ENCODE measurements at places on chromosomes 4 and X.

GRCh38 chr4:99879458-99879857 lies 14.8 kb downstream of the LAMTOR3 start:
- no peak for DNase-seq

DNA sequence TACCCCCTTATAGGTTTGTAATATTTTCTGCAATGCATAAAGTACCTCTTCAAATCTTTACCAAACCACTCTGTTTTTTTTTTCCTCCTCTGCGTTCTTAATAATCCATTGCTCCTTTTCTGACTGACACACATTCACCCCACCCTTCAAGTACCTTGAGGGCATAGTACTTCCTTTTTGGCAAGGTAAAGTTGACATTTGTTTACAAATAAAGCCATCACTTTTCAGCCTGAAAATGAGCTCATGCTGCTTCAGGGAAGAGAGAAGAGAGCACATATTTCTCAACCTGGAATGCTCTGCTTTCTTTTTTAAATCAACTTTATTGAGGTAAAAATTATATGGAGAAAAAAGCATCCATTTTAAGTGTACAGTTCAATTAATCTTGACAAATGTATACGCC lies 113.9 kb downstream of the AGTR2 start:
- no peak for DNase-seq

- DNase-seq, result no peak
Observed at GRCh38 chrX:106283841-106284240, 115.7 kb downstream of the PWWP3B start.

- DNase-seq, result no peak
Observed at GRCh38 chr4:173282626-173283025, 51.5 kb downstream of the HMGB2 start.

DNA sequence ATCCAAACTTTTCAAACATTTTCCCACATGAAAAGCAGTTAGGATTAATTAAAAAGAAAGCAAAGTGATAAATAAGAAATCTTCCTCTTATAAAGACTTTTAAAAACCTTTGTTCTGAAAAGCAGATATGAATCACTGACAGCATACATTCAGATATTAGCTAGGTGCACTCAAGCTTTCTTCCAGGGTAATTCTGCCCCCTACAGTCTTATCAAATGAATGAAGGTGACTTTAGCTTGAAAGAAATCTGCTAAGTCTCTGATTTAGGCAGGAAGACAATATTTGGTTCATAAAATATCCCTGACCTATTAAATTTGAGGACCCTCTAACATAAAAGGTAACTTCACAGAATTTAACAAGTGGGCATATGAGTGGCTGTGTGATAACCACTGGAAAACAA lies 209.1 kb upstream of the FAM47A start:
- no peak for DNase-seq

GRCh38 chrX:107454302-107454701 lies 4.8 kb downstream of the FRMPD3 start:
- no peak for DNase-seq

DNA sequence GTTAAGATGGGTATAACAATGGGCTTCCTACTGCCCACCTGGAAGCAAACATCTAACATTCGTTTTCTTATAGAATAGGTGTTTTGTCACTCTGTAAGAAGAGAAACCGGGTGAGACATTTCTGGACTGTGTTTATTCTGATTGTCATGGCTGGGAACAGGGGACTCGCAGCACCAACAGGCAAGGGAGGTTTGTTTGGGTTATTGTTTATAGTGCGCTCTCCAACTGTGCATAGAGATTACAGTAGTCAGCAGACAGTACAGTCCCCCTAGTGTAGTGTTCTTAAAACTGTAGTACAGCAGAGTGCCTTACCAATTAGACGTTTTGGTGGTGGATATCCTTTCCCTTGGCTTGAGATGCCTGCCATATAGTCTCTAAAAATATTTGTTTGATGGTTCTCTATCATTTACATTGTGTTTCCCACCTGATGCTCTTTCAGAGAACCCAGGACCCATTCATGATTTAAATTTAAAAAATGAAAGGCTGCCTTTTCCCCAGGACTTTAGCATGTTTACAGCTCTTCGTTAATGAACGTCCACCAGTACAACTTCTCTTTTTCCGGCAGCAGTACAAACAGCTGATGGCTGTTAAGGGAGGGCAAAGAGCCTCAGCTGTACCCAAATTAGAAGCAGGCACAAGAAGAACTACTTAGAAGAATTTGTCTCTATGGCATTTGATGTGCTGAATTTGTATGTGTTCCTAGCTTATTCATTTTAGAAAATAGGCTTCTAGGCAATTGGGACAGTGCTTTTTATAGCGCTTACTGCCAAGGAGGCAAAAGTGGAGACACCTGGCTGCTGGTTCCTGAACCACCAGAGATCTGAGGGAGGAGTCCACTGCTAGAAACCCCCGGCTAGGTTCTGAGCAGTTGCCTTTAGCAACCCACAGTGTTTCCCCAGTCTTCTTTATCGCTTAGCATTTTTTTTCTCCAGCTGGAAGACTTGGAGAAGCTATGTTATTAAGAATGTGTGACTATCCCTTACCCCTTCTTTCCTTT lies 1.0 kb upstream of the RNF150 start:
- no peak for DNase-seq

GRCh38 chr4:57631147-57631546 lies 521.0 kb upstream of the IGFBP7 start:
- DNase-seq, result no peak

- no peak for DNase-seq
Observed at GRCh38 chr4:6576512-6576911, 1.5 kb downstream of the MAN2B2 start.

DNA sequence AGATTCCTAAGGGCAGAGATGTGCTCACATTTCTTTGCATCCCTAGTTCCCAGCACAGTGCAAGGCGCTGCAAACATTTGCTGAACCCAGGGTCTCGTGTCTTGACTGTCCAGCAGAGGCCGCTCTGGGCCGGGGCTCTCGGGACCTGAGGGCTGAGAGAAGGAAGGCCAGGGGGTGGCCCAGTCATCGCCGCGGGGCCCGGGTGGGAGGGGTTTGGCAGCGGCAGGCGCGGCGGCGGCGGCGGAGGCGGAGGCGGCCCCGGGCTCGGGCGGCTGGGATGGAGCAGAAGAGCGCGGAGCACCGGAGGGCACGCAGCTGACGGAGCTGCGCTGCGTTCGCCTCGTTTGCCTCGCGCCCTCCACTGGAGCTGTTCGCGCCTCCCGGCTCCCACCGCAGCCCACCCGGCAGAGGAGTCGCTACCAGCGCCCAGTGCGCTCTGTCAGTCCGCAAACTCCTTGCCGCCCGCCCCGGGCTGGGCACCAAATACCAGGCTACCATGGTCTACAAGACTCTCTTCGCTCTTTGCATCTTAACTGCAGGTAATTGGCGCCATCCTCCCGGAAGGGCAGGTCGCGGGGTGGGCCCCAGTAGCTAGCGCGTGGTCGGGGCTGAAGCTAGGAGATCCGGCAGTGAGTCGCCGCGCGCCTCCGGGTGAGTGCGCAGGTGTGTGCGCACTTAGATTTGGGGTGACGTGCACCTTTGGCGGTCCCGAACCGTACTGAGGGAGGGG lies at the start of gene PARM1:
PARM1 (plus strand) TSS at position 285 of the 730 bp plus-strand sequence; CDS start at position 497, 212 bp downstream.
- peak; percentile 42 for DNase-seq

DNA sequence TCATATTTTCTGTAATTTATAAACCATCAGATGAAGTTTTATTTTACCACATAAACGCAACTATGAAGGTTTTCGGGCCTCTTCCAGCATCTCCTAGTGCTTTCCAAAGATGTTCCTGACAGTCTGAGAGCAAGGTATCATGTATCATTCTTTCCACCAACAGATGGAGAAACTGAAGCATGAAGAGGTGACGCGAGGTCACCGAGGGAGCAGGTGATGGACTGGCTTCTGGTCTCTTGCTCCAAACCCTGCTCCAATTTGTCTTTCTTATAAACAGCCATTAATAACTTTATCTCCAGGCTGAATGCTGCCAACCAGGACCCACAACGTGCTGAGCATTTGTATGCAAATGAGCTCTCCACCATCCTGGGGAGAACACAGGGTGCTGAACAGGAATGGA lies 86.3 kb upstream of the MAML3 start:
- DNase-seq, result no peak

GRCh38 chrX:70970482-70970995 lies 39.6 kb upstream of the SLC7A3 start:
- peak; percentile 34 for DNase-seq

DNA sequence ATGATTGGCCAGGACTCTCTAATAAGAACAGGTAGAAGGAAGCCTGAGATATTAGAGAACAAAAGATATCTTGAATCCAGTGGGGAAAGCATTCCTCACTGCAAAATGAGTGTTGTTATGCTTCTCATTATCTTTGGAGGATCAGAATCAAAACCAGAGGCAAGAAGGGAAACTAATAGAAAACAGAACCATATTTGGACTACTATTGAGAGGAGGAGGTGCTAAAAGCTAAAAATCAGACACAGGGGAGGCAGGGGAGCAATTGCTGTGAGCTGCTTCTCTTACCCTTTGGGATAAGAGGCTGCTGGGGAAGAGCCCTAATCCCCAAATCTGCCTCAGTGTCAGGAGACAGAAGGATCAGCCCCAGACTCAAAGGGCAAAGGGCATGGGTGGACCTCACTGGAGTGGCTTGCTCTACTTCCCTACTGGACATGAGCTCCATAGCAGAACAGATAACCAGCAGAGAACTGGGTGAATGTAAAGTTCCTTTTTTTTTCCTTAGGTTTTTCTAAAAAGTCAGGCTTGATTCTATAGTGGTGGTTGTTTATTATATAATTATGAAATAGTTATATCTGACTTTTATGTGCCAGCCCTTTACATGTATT lies 60.1 kb downstream of the SEPTIN11 start:
- DNase-seq, result no peak

GRCh38 chr4:90226734-90227133 lies 99.5 kb downstream of the CCSER1 start:
- DNase-seq, result no peak

DNA sequence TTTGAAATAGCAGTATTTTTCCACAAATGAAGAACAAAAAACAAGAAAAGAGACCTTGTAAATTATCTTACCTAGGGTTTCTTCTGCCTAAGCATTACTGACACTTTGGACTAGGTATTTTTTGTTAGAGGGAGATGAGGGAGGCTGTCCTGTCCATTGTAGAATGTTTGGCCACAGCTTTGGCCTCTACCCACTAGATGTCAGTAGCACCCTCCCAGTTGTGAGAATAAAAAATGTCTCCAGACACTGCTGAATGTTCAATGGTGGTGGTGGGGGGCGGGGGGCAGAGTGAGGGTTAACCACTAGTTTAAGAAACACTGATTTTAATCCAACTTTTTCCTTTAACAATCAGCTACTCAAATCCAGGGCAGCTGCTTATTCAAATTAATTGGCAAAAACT lies 25.8 kb downstream of the OTUD4 start:
- no peak for DNase-seq

- no peak for DNase-seq
Observed at GRCh38 chr4:41323706-41324105, 67.0 kb downstream of the UCHL1 start.

- DNase-seq, result no peak
Observed at GRCh38 chrX:2162695-2163094, 338.1 kb downstream of the DHRSX start.

DNA sequence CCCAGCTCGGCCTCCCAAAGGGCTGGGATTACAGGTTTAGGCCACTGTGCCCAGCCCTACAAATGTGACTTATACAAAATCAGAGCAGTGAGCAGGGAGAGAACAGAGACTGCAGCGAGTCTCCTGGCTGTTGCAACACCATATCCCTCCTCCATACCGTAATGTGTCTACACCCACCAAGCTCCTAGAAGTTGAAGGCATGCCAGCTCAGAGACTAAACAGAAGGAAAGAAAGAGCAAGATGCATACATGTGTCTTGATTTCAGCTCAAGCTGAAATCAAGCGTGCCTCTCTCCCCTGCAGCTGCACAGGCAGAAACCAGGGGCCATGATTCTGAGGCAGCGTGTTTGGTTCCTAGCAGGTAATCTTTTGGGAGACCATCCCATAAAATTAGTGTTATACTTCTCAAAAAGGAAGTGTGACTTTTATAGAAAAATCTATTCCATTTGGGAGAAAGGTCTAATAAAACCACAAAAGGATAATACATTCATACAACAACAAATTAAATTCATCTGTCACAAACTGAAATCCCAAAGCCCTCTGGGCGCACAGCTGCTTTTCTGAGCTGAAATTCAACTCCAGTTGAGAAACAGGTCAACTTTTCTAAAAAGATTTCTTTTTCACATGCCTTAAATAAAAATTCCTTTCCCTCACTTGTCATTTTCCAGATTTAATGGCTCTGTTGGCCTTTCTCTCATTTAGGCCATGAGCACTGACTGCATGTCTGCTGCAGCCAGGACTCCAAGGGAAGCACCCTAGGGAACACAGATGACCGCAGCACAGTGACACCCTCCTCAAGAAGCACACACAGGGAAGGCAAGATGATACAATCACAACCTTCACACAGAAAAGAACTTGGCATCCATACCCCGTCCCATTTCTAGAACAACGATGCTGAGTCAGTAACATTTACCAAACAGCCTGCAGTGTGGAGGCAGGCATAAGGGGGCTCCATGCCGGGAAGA lies 34.4 kb downstream of the AFAP1 start:
- no peak for DNase-seq

- DNase-seq, result no peak
Observed at GRCh38 chr4:1187182-1187581, 14.8 kb upstream of the SPON2 start.

GRCh38 chr4:40865696-40866095 lies 115.9 kb downstream of the NSUN7 start:
- DNase-seq, result no peak
